ENCODE measurements at places on chromosomes 3 and 15.
A peak's percentile ranks its signal among the peaks of the same experiment; 100 is the strongest.

DNA sequence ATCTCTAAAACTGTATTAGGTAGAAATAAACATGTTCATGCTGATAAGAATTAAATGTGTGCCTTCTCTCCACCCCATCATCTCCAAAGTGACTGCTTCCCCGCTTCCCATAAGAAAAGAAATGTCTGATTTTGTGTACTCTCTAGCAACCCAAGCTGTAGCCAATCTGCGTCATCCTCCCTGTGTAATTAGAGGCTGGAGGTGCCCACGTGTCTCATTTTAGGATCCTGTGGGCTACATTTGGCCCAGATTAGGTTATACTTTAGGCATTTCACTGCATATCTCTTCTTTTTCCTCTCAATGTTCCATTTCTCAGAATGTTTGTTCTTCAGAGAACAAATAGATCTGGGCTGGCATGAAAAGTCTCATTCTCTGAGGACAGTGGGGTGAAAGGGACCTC lies 19.3 kb upstream of the ZNF148 start:
- DNase-seq, result no peak

- no peak for DNase-seq
Observed at GRCh38 chr3:127000119-127000518, 17.2 kb downstream of the PLXNA1 start.

DNA sequence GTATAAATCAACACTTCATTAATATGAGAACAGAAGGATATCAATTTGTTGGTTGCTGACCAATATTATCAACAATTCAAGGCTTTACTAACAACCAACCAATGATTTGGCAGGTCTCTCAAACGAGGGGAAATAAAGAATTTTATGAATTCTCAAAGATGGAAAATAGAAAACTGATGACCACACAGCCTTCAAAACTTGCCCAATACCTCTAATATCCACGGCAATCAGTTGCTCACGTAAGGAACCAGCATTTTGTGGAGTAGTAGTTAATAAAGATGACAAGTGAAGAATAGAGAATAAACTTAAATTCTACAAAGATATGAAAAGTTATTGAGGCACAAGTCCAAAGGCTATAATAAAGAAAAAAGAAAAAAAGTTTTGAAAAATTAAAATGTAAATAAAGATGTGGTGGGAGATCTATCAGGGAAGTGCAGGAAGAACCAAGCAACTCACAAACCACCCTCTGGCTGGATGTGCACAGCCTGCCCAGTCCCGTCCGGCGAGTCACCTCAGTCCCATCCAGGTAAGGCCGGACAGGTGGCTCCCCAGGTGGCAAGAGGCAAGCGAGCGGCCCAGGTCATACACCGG lies 808 bp downstream of the GK5 start:
- no peak for DNase-seq

GRCh38 chr15:68983961-68984481 lies 30.5 kb upstream of the NOX5 start:
- no peak for DNase-seq

DNA sequence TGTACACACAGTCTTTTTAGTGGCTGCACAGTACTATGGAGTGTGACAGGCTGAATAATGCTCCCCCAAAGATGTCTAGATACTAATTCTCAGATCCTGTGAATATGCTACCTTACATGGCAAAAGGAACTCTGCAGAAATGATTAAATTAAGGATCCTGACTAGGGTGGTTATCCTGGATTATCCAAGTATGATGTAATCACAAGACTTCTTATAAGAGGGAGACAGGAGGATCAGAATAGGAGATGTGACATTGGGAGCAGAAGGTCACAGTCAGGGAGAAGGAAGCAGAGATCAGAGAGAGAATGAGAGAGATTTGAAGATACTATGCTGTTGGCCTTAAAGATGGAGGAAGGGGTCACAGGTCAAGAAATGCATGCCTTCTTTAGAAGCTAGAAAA lies 34.5 kb downstream of the GABPB1 start:
- no peak for DNase-seq

DNA sequence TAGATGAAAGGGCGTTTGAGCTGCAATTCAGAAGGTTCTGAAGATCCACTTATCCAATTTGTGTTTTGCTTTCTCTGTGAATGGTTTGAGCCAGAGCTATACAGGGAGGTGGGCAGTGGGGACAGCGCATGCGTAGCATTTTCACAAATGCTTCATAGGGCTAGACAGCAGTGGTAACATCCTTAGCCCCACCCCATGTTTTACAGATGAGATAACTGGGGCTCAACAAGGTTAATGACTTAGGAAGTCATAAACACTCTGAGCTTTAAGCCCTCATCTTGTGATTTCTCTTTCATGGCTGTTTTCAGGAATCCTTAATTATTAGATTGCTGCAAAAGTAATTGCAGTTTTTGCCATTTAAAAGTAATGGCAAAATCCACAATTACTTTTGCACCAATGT lies 408.7 kb downstream of the IL5RA start:
- no peak for DNase-seq

DNA sequence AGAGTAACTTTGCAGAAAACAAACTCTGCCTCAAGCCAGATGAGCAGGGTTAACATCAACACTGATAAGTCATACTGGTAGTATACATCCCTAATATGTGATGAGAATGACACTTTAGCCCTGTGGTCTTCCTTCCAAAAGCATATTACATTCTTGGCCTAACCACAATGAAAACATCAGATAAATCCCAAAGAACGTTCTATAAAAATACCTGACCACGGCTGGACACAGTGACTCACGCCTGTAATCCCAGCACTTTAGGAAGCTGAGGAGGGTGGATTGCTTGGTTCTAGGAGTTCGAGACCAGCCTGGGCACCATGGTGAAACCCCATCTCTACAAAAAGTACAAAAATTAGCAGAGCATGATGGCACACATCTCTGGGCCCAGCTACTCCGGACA lies 4.7 kb downstream of the TMCC1 start:
- peak; percentile 30 for DNase-seq

DNA sequence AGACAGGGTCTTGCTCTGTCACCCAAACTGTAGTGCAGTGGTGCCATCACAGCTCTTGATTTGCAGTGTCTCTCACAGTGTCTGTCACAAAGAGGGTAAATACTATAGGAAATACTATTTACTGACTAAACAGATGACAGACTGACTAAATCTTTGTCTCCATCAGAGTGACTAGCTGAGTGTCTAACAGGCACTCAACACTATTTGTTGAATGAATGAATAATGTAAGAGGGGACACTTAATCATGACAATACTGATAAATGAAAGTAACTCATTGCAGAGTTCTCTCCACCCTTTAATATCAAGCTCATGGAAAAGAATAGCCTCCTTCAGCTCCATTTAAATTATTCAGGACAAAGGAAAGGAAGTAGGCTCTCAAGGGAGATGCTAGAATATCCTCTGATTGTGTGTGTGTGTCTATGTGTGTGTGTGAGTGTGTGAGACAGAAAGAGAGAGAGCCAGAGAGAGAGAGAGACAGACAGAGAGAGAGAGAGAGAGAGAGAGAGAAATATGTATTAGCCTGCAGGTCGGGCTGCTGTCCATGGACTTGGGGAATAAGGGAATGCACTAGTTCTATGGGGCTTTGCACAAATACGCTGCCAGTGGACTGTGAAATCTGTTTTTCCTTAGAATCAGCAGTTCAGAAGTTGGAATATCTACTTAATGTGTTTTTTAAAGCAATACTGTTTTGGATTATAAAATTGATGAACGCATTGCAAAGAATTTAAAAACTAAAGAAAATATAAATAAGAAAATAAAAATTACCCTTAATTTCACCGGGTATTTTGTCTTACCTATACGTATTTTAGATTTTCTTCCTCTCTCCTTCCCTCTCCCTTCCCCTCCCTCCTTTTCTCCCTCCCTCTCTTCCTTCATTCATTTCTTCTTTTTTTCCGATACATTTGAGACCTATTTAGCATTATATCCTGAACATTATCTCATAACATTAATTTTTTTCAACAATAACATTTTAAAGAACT lies 132.9 kb upstream of the LRIG1 start:
- DNase-seq, result no peak

- DNase-seq, result no peak
Observed at GRCh38 chr3:102037209-102037608, 187.9 kb downstream of the NFKBIZ start.

DNA sequence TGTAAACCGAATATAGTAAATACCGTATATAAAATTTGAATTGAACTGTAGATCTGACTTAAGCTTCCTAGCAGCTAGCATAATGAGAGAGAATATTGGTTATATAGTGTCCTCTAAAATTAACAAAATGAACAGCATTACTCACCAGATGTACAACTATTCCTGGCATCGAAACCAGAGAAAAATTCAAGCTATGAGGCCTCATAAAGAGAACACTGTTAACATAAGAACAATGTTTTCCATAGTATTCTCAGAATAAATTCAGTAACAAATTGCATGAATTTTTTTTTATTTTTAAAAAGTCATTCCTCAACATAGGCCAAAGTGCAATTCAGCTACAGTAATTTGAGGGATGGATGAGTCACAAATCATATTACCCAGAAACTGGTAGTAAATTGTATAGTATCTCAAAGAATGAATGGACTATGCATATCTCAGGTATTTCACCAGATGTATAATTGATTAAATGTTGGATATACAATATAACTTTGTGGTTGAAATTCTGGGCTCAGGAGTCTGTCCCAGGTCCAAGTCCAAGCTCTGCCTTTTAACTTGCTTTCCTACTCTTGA lies 5.0 kb downstream of the TMEM207 start:
- no peak for DNase-seq

DNA sequence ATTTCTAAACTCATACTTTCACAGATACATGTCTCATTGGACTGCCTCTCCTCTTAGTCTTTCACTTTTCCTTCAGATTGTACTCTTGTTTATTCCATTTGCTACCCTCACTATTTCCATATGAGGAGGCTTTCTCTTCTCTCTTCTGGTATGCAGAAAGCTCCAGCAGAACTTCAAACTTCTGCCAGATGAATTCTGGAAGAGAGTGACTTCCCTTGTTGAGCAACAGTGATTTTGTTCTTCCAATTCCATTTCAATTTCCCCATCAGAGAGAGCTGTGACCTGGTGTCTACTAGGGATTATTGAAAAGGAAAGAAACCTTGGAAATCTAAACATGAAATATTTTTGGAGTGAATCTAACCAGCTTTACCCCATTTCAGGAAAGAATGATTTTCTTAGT lies 523.2 kb upstream of the ZNF717 start:
- DNase-seq, result no peak

DNA sequence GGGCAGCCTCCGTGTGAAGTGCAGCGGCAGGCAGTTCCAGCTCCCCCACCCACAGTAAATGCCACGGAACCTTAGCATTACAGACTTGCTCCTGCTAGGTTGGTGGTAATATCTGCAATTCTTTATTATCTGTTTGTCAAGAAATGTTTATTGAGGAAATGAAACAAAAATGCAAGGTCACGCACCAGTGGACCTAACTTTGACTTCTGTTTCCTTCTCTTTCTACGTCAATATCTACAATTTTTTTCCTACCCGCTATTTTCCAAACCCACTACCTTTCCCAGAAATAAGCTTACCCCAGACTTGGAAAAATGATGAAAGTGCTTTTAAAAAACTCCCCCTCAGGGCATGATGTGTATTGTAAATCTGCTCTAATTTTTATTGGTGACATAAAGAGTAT lies 18.9 kb downstream of the ILDR1 start:
- no peak for DNase-seq

DNA sequence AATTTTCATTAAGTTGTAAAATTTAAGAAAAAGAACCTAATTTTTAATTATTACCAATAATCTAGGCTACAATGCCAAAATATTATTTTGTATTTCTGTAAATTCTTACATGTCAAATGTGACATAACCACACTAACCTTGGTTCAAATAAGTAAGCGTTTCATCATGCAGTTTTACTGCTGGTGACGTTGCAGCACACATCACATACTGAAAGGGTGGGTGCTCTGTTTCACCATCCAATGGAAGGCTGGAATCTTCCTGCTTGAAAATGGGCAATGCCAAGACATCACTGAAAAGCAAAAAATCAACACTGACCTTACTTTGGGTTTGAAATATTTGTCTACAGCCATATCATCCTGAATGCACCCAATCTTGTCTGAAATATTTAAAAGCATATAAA lies 14.8 kb downstream of the UBP1 start:
- no peak for DNase-seq

- no peak for DNase-seq
Observed at GRCh38 chr3:14463330-14464140, 61.1 kb downstream of the SLC6A6 start.

- no peak for DNase-seq
Observed at GRCh38 chr3:186162221-186162620, 53.3 kb upstream of the ETV5 start.

GRCh38 chr3:143699424-143699823 lies 148.8 kb downstream of the SLC9A9 start:
- DNase-seq, result no peak

- DNase-seq, result no peak
Observed at GRCh38 chr3:111863942-111864694, 5.1 kb downstream of the PHLDB2 start.
